ENCODE measurements at places on chromosomes 3 and 15.

GRCh38 chr15:35674873-35675781, 129.2 kb upstream of the DPH6 start:
- no peaks in the 10 kb centered on the region for H3K4me1 ChIP-seq
- no peak overlapping the region for H3K4me3 ChIP-seq
- no peaks in the 10 kb centered on the region for H3K36me3 ChIP-seq
- no peak for DNase-seq
- H3K27me3 ChIP-seq: no peaks in the 10 kb centered on the region

DNA sequence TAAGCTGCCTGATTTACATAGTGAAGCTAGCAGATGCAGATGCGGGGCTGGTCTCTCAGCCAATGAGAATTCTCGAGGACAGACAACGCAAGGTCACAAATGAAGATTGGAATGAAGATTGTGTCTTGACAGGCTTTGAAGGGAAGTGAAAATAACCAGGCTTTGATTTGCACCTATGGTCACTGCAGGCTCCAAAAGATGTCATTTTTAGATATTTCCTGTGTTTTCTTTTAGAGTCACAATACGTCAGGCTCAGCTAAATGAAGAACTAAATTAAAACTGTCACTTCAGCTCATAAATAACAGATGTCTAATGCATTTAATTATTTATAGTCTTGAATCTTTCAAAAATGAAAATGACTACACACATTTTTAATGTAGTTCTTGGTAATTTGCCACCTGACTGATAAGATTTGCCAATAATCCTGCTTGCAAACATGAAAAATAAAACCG, 99.5 kb downstream of the SQOR start:
- H3K36me3 ChIP-seq: no peaks in the 10 kb centered on the region
- peaks cover 4% of the 10 kb centered on the region for H3K4me1 ChIP-seq
- H3K27ac ChIP-seq: no peak overlapping the region

GRCh38 chr3:58519668-58520402, 17.2 kb downstream of the ACOX2 start:
- no peak for DNase-seq
- no peaks in the 10 kb centered on the region for H3K4me1 ChIP-seq
- peaks cover 47% of the 10 kb centered on the region for H3K36me3 ChIP-seq

- peaks cover 46% of the 10 kb centered on the region for H3K4me1 ChIP-seq
- H3K4me3 ChIP-seq: peak overlapping the region; percentile 83
- no peaks in the 10 kb centered on the region for H3K36me3 ChIP-seq
- no peaks in the 10 kb centered on the region for H3K27me3 ChIP-seq
Measured at GRCh38 chr3:44339181-44340057, 853 bp downstream of the TCAIM start.

DNA sequence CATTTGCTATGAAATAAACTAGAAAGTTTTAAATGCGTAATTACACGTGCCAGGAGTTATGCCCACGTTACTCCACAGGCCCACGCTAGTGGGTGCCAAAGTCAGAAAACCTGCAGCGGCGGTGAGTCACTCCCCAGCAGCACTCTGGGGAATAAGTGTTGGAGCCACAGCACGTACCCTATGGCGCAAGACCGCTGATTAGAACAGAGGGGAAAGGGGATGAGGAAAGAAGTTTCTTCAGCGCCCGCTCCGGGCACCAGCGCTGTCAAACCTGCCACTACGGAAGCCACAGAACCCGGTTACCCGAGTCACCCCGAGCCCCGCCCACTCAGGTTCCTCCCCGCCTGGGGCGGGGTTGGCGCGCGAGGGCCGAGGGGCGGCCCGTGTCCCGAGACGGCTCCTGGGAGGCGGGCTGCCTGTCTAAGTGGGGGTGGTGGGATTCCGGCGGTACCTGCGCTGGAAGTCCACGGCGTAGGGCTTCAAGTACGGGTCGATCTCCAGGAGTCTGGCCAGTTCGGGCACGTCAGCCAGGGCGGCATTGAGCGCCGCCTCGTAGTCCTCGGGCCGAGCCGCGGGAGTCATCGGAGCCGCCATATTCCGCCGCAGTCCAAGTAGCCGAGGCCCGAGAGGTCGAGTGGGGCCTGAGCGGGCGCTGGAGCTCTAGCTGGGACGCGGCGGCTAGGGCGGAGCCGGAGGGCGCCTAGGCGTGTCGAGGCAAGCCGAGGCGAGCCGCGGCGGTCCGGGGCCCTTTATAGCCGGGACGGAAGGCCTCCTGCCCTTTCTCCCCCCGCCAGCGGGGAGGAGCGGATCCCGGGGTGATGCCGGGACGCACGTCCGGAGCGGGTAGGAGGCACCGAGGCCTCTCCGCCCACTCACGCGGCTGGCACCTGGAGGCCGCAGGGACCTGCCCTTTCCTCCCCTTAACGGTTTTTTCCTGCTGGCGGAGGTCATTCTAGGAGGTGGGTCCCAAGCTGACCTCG, at the start of gene GBE1:
Gene GBE1, minus strand, starts transcription at position 722 of the 980 bp plus-strand sequence. Its CDS starts 128 bp downstream, at position 594.
- peak within 1 kb of the TSS; percentile 83 for H3K4me3 ChIP-seq
- peak within 1 kb of the TSS; percentile 98 for H3K27ac ChIP-seq
- H3K4me1 ChIP-seq: peaks cover 6% of the 10 kb centered on the region
- H3K27me3 ChIP-seq: no peaks in the 10 kb centered on the region

DNA sequence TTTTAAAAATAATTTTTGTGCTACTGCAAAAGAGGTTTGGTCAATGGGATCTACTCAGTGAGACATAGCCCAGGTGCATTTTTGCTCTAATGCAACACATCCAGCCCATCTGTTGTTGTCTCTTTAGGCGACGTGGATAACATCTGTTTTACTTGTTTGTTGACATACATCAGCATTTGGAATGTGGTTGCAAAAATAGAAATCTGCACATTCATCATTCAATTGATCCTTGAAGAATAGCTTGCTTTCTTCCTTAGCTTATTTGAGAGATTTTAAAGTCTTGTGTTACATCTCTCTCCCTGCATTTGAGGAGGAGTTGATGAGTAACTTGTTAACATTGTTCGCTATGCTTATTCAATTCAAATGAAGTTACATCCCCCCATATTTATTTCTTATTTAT, 1202.3 kb downstream of the NSUN3 start:
- DNase-seq: no peak
- no peaks in the 10 kb centered on the region for H3K4me1 ChIP-seq
- no peaks in the 10 kb centered on the region for H3K36me3 ChIP-seq
- no peaks in the 10 kb centered on the region for H3K27me3 ChIP-seq
- H3K4me3 ChIP-seq: no peak overlapping the region

- no peak for DNase-seq
- no peaks in the 10 kb centered on the region for H3K4me1 ChIP-seq
- no peaks in the 10 kb centered on the region for H3K27me3 ChIP-seq
- H3K36me3 ChIP-seq: no peaks in the 10 kb centered on the region
Measured at GRCh38 chr3:18778598-18778997, 353.5 kb upstream of the SATB1 start.

DNA sequence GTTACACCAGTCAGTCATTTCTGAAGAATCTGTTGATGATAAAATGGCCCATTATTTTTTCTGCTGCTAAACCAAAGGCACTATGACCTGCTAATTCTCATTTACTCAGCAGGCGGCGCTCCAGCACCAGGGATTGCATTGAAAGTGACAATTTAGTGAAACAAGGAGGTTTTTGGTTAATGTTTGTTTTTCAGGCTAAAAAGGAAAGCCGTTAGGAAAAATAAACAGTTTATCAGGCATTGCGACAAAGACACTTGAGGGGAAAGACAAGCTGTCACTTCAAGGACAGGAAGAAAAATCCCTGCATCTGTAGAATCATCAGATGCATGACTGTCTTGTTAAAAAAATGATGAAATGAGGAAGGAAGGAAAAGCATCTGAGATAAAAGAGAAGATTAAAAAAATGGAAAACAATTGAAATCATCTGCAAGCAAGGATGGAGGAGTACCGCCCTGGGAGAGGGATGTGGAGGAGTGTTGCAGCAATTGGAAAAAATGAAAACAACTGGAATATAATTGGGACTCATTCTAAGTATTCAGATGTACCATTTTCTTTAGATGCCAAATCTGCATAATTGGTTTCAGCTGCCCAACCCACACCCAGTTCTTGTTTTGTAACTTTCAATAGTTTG, 54.0 kb downstream of the NR1D2 start:
- peaks cover 21% of the 10 kb centered on the region for H3K4me1 ChIP-seq
- H3K4me3 ChIP-seq: peak overlapping the region; percentile 17
- no peaks in the 10 kb centered on the region for H3K36me3 ChIP-seq
- DNase-seq: peak; percentile 52

GRCh38 chr15:35784745-35785144, 238.8 kb upstream of the DPH6 start:
- no peaks in the 10 kb centered on the region for H3K4me1 ChIP-seq
- no peaks in the 10 kb centered on the region for H3K27me3 ChIP-seq
- no peak overlapping the region for H3K27ac ChIP-seq
- no peak for DNase-seq
- no peaks in the 10 kb centered on the region for H3K36me3 ChIP-seq

GRCh38 chr3:152073267-152073666, 195.5 kb upstream of the MBNL1 start:
- H3K36me3 ChIP-seq: no peaks in the 10 kb centered on the region
- H3K27ac ChIP-seq: no peak overlapping the region
- H3K4me1 ChIP-seq: peaks cover 9% of the 10 kb centered on the region
- H3K27me3 ChIP-seq: no peaks in the 10 kb centered on the region

DNA sequence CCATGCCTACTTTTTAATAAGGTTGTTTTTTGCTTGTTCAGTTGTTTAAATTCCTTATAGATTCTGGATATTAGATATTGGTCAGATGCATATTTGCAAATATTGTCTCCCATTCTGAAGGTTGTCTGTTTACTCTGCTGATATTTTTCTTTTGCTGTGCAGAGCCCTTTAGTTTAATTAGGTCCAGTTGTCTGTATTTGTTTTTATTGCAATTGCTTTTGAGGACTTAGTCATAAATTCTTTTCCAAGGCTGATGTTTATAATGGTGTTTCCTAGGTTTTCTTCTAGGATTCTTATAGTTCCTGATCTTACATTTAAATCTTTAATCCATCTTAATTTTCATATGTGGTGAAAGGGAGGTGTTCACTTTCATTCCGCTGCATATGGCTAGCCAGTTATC, 77.4 kb downstream of the PTPRG start:
- H3K27ac ChIP-seq: no peak overlapping the region
- DNase-seq: no peak
- no peaks in the 10 kb centered on the region for H3K36me3 ChIP-seq
- peaks cover 12% of the 10 kb centered on the region for H3K4me1 ChIP-seq

GRCh38 chr3:95705786-95706418, 1108.5 kb upstream of the EPHA6 start:
- no peak overlapping the region for H3K27ac ChIP-seq
- no peaks in the 10 kb centered on the region for H3K4me1 ChIP-seq
- no peaks in the 10 kb centered on the region for H3K27me3 ChIP-seq
- no peak for DNase-seq
- no peaks in the 10 kb centered on the region for H3K36me3 ChIP-seq

DNA sequence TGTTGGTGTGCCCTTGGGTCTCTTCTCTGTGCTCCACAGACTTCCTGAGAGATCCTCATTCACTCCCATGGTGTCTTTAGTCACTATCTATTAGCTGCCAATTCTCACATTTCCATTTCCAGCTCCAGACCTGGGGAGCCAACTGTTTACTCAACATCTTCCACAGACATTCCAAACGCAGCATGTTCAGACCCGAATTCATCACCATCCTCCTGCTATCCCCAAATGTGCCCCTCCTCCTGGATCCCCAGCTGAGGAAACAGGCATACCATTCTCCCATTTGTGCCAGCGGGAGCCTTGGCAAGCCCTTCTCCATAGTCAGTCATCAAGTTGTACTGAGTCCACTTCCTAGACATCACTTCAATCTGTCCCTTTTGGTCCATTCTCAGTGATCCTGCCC, 67.1 kb downstream of the TAMM41 start:
- no peaks in the 10 kb centered on the region for H3K4me1 ChIP-seq
- H3K4me3 ChIP-seq: no peak overlapping the region
- no peaks in the 10 kb centered on the region for H3K36me3 ChIP-seq

DNA sequence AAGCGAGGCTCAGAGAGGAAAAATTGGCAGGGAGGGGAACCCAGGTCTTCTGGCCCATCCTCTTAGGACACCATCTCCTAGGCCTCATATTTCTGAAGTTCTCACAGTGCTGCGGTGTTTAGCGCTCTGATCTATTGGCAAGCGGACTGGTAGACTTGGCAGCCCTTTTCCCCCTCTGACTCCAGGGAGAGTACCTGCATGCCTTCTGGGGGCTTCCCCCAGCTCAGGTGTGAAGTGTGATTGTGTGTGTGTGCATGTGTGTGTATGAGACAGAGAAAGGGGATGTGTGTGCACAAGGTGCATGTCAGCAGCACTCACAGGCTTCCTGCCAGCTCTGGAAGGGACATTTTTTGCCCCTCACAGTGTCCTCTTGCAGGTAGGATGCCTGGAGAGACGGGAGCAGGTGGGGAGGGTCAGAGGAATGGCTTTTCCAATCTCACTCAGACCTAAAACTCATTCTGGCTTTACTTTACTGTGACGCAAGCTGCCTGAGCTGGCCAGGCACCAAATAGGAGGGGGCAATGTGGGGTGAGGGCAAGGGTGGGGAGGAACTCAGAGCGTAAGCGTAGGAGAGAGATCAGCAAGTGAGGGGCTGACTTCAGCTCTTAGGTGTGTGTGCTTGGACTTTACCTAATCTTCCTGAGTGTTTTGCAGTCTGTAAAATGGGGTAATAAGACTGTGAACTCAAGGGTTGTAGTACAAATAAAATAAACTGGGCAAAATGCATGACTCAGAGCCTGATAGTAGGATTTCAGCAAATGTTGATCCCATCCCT, 4.0 kb upstream of the IL17RE start:
- no peaks in the 10 kb centered on the region for H3K27me3 ChIP-seq
- H3K4me1 ChIP-seq: peaks cover 41% of the 10 kb centered on the region
- DNase-seq: no peak
- peak overlapping the region; percentile 23 for H3K27ac ChIP-seq
- H3K36me3 ChIP-seq: no peaks in the 10 kb centered on the region

GRCh38 chr3:192899540-192899982, 18.1 kb downstream of the MB21D2 start:
- no peaks in the 10 kb centered on the region for H3K27me3 ChIP-seq
- no peaks in the 10 kb centered on the region for H3K36me3 ChIP-seq
- H3K27ac ChIP-seq: no peak overlapping the region
- H3K4me3 ChIP-seq: no peak overlapping the region

DNA sequence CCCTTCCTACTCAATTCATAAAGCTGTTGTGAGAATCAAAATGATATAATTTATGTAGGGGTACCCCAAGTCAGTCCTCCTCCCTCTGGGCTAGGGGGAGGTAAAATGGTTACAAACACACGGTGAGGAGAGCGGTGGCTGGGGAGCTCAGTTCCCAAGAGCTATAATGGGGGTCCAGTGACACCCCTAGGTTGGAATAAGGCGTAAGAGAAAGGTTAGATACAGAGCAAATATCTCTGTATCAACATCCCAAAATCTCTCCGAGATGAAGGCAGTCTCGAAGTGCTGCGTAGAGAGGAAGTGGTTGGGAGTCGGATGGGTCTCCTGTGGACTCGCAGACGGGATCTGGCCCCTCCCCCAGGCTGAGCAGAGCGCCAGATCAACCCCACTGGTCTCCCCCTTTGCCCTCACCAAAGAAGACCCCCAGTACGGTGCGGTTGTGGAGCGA, 1.8 kb downstream of the DUOX2 start:
- no peak for DNase-seq
- H3K4me1 ChIP-seq: peaks cover 40% of the 10 kb centered on the region
- peak overlapping the region; percentile 53 for H3K4me3 ChIP-seq
- H3K27me3 ChIP-seq: peaks cover 17% of the 10 kb centered on the region
- no peaks in the 10 kb centered on the region for H3K36me3 ChIP-seq

GRCh38 chr3:31810991-31811433, 170.1 kb downstream of the OSBPL10 start:
- no peaks in the 10 kb centered on the region for H3K27me3 ChIP-seq
- H3K4me1 ChIP-seq: peaks cover 11% of the 10 kb centered on the region
- H3K27ac ChIP-seq: no peak overlapping the region
- H3K4me3 ChIP-seq: no peak overlapping the region
- H3K36me3 ChIP-seq: no peaks in the 10 kb centered on the region
- DNase-seq: no peak
